ENCODE measurements at places on chromosomes 11 and 22.

DNA sequence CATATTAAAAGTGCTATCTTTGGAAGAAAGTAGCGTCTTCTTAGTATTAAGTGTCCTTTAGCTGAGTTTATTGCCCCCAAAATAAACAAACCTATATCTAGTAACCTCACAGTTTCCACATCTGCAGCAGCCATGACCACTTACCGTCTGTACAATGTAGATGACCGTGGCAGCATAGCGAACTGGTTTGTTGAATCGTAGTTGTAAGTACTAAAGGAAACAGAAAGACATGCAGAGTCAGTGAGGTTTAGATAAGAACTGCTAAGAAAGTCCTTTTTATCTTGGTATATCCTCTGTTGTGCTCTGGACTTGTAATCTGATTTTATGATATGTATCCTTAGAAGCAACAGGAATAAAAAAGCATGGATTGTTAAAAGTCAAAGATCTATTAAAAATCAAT lies 9.4 kb downstream of the SLC5A12 start:
- DNase-seq, result no peak

- DNase-seq, result no peak
Measured at GRCh38 chr22:50708996-50709395, 29.0 kb upstream of the ACR start.

GRCh38 chr22:19709063-19709769 lies 5.1 kb upstream of the SEPTIN5 start:
- no peak for DNase-seq

GRCh38 chr11:34348919-34349318 lies 8.9 kb downstream of the ABTB2 start:
- no peak for DNase-seq

GRCh38 chr11:62649486-62649885 lies 3.1 kb upstream of the GANAB start:
- DNase-seq, result no peak

DNA sequence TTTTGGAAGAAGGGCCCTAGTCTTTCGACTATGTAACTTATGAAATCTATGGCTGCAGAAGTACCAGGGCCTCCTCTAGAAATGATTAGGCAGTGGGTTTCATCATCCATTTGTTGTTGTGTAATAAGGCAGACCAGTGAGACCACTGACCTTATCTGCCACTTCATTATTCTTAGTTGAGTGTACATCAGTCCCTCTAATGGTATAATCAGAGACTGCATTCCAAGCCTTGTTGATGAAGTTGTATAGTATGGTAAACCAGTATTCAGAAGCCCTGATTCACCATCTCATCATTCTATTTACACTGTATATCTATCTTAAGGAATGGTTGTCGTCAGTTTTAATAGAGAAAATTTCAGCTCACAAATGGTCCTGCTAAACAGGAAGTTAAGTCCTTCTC lies 32.2 kb upstream of the GRIA4 start:
- DNase-seq, result no peak

DNA sequence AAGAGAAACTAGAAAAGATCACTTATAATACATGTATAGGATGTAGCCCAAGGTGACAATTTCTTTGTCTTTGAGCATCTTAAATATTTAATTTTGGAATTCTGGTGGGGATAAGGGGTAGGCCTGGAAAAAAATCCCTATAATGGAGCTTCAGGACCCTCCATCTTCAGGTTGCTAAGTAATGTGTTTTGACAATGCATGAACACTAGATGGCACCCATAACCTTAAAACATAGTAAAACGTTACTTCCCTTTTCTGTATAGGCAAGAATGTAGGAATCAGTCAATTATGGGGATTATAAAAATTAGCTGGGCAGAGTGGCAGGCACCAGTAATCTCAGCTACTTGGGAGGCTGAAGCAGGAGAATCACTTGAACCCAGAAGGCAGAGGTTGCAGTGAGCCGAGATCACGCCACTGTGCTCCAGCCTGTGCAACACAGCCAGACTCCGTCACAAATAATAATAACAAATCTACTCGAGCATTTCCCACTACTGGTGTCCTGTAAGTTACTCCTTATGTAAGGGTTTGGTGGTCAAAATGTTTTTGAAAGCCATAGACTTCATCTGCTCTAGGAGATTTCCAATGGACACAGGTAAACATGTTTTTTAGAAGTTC lies 541.9 kb upstream of the CCDC90B start:
- no peak for DNase-seq

Measured in skin of body (tissue), 3 donors.